CD4-positive, alpha-beta memory T cell (primary cell): ENCODE measurements at places on chromosomes 7 and 10.

DNA sequence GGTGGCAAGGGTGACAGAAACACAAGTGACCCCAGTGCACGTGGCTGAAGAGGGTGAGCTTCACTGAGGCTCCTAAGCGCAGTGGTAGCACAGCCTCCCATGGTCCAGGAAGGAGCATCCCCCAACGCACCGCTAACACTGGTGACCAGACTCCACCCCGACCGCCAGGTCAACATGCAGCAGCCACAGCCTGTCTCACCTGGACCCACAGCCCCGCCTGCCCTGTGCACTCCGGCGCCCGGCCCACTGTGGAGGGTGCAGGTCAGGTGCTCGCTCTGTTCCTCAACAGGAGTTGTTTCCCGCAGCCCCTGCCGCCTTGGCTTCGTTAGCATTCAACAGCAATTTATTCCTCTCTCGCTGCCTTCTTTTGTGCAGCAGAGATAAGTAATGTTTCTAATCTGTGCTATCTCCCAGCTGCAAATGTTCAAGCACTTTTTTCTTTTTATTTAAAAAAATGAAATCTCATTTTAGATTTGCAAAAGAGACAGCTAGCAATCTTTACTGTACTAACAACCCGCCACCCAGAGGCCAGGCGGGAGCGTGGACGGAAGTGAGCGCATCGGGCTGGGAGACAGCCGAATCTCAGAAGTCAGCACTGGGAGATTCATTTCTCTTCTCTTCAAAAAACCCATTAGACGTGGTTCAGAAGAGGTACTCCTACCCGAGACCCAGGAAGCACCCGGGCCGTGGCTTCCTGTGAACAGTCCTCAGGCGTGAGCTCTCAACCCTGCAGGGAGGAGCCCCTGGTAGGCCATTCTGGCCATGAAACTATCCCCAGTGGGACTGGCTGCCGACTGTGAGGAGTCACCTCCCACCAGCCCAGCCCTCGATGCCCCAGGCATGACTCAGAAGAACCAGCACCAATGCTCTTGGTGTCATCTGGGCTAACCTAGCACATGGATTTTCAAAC, 133.4 kb downstream of the MAD1L1 start:
- no peak for DNase-seq

DNA sequence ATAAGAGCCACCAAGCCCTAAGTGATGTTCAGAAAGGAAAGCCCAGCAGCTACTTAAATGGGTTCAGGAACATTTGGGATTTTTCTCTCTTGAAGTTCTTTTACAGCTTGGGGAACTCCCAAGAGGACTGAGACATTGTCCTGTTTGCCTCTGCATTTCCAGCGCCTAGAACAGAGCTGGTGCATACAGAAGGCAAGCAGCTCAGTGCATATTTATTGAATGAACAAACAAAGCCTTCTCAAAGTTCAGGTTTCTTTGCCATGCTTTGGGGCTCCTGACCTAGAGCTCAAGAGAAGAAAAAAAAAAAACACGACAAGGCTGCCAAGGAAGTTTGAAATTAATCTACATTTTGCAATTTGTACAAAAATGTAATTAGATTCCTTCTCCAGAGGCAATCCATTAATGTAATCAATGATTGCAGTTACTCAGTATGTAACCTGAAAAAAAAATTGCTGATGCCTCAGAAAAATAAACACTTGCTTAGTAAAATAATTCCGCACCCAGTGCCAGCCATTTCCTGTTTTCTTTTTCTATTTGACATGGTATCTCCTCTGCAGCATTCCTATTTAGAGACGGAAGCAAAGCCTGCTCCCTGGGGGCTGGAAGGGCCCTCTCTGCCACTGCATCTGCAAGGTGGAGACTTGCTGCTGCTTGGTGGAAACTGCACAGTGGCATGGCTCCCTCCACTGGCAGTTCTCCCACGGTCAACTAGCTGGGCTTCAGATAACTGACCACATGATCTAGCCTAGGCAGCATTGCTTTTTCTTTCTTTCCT, 157.3 kb downstream of the TMEM178B start:
- DNase-seq: no peak

DNA sequence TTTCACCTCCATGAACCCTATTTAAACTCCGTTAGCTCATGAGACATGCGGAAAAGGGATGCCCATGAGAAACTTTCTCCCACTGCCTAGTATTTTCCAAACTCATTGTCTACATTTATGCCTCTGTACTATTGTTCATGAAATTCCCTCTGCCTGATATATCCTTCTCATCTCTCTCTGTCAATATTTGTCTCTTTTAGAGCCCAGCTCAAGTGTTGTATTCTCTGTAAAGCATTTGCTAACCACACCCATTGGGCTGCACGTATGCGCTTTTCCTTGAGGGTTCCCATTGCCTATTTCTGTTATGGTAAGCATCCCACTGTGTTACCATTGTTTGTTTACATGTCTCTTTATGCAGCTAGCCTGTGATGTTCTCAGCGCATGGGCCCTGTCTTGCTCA, 211.4 kb downstream of the MDFIC start:
- DNase-seq: no peak

GRCh38 chr7:28792858-28793257, 165.3 kb downstream of the TRIL start:
- no peak for DNase-seq

- DNase-seq: no peak
Measured at GRCh38 chr7:157862731-157863130, 525.9 kb downstream of the DNAJB6 start.
